ENCODE measurements at places on chromosomes 5 and 9.

- H3K27me3 ChIP-seq, result no peaks in the 10 kb centered on the region
- no peak overlapping the region for H3K27ac ChIP-seq
- H3K4me1 ChIP-seq, result no peaks in the 10 kb centered on the region
- H3K4me3 ChIP-seq, result no peak overlapping the region
Measured at GRCh38 chr5:51034222-51034901, 348.9 kb upstream of the ISL1 start.

DNA sequence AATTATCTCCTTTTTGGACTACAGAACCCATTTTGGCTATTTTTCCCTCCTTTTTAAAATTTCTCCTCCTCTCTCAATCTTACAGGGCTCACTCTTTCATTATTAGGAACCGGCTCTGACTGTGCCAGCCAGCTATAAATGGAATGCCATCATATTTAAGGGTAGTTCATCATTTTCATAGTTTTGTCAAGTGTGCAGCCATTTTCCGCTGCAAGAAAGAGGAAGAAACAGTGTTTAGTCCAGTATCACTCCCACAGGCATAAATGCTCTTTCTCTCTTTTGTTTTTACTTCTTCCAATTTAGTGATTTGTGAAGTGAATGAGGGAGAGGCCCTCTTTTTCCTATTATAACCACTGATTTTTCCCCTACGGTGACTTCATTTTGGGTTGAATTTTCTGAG lies 290.0 kb downstream of the NR3C1 start:
- H3K27ac ChIP-seq, result peak overlapping the region; percentile 78
- H3K27me3 ChIP-seq, result no peaks in the 10 kb centered on the region

- H3K27me3 ChIP-seq, result no peaks in the 10 kb centered on the region
- no peaks in the 10 kb centered on the region for H3K4me1 ChIP-seq
- H3K27ac ChIP-seq, result no peak overlapping the region
- DNase-seq, result no peak
- H3K36me3 ChIP-seq, result no peaks in the 10 kb centered on the region
Measured at GRCh38 chr9:10594482-10594881, 18.3 kb downstream of the PTPRD start.

GRCh38 chr5:34578962-34579361 lies 77.2 kb upstream of the RAI14 start:
- no peak overlapping the region for H3K4me3 ChIP-seq
- no peaks in the 10 kb centered on the region for H3K36me3 ChIP-seq
- H3K27ac ChIP-seq, result no peak overlapping the region
- peaks cover 5% of the 10 kb centered on the region for H3K4me1 ChIP-seq
- peaks cover 3% of the 10 kb centered on the region for H3K27me3 ChIP-seq

- H3K36me3 ChIP-seq, result no peaks in the 10 kb centered on the region
- no peak overlapping the region for H3K4me3 ChIP-seq
- H3K27me3 ChIP-seq, result peaks cover 3% of the 10 kb centered on the region
- H3K4me1 ChIP-seq, result no peaks in the 10 kb centered on the region
Measured at GRCh38 chr9:123743737-123744136, 186.2 kb downstream of the DENND1A start.

DNA sequence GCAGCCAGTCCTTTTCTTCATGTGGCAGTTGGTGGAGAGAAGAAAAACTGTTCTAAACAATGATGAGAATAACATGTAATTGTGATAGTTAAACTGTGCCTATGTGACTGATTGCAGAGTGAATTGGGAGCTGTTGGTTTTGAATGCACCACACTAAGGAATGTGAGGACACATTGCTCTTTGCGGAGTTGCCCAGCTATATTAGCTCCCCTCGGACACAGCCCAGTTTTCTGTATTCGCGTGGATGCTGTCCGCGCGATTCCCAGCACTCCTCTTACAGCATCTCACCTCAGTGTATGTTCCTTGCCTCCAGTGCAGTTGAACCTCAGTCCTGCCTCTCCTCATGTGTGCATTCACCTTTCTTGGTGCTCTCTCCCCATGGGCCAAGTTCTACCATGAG lies 32.2 kb downstream of the TGFBI start:
- H3K4me1 ChIP-seq, result no peaks in the 10 kb centered on the region
- no peaks in the 10 kb centered on the region for H3K36me3 ChIP-seq
- no peak overlapping the region for H3K27ac ChIP-seq
- H3K27me3 ChIP-seq, result peaks cover 3% of the 10 kb centered on the region
- no peak for DNase-seq
- no peak overlapping the region for H3K4me3 ChIP-seq

- no peak for DNase-seq
- no peak overlapping the region for H3K27ac ChIP-seq
- no peak overlapping the region for H3K4me3 ChIP-seq
- H3K4me1 ChIP-seq, result no peaks in the 10 kb centered on the region
Measured at GRCh38 chr5:51466214-51466613, 83.0 kb downstream of the ISL1 start.

GRCh38 chr9:17291766-17292165 lies 156.9 kb downstream of the CNTLN start:
- H3K4me3 ChIP-seq, result no peak overlapping the region
- H3K4me1 ChIP-seq, result no peaks in the 10 kb centered on the region
- H3K27ac ChIP-seq, result no peak overlapping the region

DNA sequence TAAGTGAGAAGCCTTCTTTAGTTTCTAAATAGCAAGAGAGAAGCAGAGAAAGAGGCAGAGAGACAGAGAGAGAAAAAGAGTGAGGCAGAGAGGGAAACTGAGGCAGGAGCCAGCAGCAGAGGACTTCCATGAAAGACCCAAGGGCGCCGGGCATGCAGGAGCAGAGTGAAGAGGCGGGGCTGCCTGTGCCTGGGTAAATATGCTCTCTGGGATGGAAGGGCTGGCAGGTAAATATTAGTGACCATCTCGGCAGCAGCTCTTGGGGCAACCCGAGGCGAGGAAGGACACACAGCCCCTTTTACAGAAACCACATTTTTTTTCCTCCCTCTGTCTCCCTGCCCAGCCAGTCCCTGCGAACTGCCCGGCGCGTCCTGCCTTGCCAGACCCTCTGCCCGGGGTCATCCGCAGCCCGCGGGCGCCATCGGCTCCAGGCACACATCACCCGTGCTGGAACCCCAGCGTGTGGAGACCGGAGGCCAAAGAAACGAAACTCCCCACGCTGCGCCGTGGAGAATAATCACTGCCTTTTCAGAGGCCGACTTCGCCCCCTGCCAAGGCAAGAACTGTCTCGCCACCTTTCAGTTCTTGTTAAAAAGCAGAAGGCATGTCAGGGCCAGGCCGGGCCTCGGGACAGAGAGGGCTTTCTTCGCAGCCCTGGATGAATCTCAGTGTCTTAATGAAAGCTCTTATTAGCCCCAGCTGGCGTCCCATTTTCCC lies 61.3 kb downstream of the BOD1 start:
- no peaks in the 10 kb centered on the region for H3K36me3 ChIP-seq
- H3K4me3 ChIP-seq, result no peak overlapping the region
- H3K27me3 ChIP-seq, result peaks cover 2% of the 10 kb centered on the region
- no peaks in the 10 kb centered on the region for H3K4me1 ChIP-seq
- H3K27ac ChIP-seq, result no peak overlapping the region
- DNase-seq, result no peak

- no peak overlapping the region for H3K4me3 ChIP-seq
- peaks cover 6% of the 10 kb centered on the region for H3K27me3 ChIP-seq
- H3K36me3 ChIP-seq, result no peaks in the 10 kb centered on the region
- H3K27ac ChIP-seq, result no peak overlapping the region
Measured at GRCh38 chr5:127389601-127390000, 99.0 kb downstream of the MEGF10 start.

DNA sequence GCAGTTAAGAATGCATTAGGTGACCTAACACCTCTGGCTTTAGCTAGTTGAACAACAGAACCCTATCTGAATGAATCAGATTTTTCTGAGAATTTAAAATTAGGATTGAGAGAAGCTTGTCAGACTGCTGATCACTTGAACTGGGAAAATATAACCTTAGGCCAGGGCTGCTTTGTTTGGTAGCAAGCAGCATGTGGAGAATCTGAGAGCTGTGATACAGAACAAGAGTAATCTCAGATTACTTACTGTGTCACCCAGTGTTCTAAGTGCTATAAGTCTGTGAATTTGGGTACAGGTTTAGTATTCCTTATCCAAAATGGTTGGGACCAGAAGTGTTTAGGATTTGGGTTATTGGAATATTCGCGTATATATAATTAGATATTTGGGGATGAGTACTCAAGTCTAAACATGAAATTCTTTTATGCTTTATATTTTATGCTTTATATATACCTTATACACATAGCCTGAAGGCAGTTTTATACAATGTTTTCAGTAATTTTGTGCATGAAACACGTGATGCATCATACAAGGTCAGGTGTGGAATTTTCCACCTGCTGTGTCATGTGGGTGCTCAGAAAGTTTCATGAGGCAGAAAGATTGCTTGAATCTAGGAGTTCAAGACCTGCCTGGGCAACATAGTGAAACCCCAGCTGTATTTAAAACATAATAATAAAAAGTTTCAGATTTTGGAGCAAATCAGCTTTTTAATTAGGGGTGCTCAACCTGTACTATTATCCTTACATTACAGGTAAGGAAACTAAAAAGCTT lies 8.3 kb upstream of the CHD1 start:
- H3K27ac ChIP-seq, result no peak overlapping the region
- H3K4me1 ChIP-seq, result peaks cover 24% of the 10 kb centered on the region
- H3K4me3 ChIP-seq, result no peak overlapping the region

DNA sequence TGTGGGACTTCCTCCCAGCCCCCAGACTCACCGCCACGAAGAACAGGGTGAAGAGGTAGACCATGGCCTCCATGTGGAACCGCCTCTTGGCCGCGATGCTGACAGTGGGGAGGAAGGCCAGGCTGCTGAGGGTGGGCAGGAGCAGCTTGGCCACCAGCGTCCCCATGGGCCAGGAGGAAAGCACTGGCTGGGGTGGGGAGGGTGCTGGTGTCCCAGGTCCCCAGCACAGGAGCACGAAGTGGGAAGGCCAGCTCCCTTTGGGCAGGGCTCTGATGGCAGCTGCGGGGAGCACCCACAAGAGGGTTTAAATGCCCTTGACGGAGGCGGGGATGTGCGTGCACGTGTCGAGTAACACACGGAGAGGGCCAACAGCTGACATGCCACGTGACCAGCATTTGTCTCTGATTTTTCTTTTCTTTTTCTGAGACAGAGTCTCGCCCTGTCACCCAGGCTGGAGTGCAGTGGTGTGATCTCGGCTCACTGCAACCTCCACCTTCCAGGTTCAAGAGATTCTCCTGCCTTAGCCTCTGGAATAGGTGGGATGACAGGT lies at the start of gene MYMK:
Gene MYMK, minus strand, starts transcription at position 281 of the 550 bp plus-strand sequence. Its CDS starts 115 bp downstream, at position 166.
- H3K36me3 ChIP-seq, result no peaks in the 10 kb centered on the region
- no peaks in the 10 kb centered on the region for H3K4me1 ChIP-seq
- no peak within 1 kb of the TSS for H3K27ac ChIP-seq
- no peak for DNase-seq
- H3K4me3 ChIP-seq, result no peak within 1 kb of the TSS

DNA sequence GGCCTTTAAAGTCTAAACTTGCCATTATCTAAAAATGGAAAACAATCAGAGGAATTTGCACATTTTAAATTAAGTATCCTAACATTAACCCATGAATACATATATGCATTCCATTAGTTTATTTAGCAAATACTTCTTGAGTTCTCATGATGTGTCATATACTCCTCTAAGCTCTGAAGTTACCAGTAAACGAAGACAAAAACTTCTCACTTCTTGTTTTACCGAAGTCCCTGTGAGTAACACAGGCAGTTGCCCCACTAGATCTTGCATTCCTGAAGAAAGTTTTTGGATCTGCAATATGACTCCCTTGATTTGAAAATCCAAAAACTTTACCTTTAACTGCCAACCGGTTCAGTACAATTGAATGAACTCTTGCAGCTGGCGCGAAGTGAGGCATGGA lies 439.0 kb upstream of the MPDZ start:
- no peak overlapping the region for H3K27ac ChIP-seq
- H3K36me3 ChIP-seq, result no peaks in the 10 kb centered on the region
- H3K4me3 ChIP-seq, result no peak overlapping the region
- H3K4me1 ChIP-seq, result no peaks in the 10 kb centered on the region
- DNase-seq, result no peak

GRCh38 chr5:73955271-73955846 lies 329.4 kb downstream of the ARHGEF28 start:
- H3K27me3 ChIP-seq, result peaks cover 4% of the 10 kb centered on the region
- H3K4me3 ChIP-seq, result no peak overlapping the region
- no peak for DNase-seq
- no peak overlapping the region for H3K27ac ChIP-seq
- no peaks in the 10 kb centered on the region for H3K36me3 ChIP-seq

All from activated T-helper 2 cell treated with anti-CD3 and anti-CD28 coated beads, Interferon-gamma antibody, Interleukin-2, Interleukin-4, amounts not matched to agents 10 μg/mL and 5 μg/mL and 100 μg/mL, durations not matched to agents 14 hours and 24 hours and 36 hours (primary cell).